Colonic mucosa (tissue), 4 donors: ENCODE measurements at places on chromosomes 11 and 22. TPM values are rescaled to one million over a fixed set of nuclear protein-coding genes. Genes with fewer than 3 reads are reported as not detected.

Gene OR51I1
- not detected for total RNA-seq

DNA sequence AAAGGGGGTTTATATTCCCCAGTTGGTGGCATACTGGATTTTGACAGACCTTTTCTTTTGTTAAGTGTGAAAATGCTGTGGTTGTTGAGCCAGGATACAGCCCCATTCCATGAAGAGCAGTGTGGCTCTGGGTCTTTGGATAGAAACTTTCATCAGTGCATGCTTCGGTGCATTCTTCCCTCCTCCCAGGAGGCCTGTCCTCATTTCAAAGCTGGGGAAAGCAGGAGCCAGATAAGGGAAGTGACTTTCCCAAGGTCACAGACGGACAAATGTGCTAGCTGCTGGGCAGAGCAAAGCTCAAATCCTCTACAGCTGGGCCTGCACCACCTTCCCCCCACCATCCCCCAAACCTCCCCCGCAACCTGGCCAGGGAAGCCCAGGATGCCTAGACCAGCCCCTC is 184.5 kb upstream of the NTM start:
- H3K27ac ChIP-seq, result no peak overlapping the region
- no peaks in the 10 kb centered on the region for H3K4me1 ChIP-seq
- DNase-seq, result no peak
- no peaks in the 10 kb centered on the region for H3K36me3 ChIP-seq
- H3K27me3 ChIP-seq, result no peaks in the 10 kb centered on the region
- H3K4me3 ChIP-seq, result no peak overlapping the region

GRCh38 chr11:117851106-117851505 is 25.4 kb downstream of the FXYD6 start:
- H3K4me3 ChIP-seq, result no peak overlapping the region
- H3K4me1 ChIP-seq, result no peaks in the 10 kb centered on the region
- no peak overlapping the region for H3K27ac ChIP-seq
- H3K27me3 ChIP-seq, result no peaks in the 10 kb centered on the region

GRCh38 chr22:46395145-46395544 is 59.6 kb downstream of the TRMU start:
- no peak for DNase-seq
- no peak overlapping the region for H3K27ac ChIP-seq
- H3K4me1 ChIP-seq, result no peaks in the 10 kb centered on the region
- no peaks in the 10 kb centered on the region for H3K27me3 ChIP-seq

DNA sequence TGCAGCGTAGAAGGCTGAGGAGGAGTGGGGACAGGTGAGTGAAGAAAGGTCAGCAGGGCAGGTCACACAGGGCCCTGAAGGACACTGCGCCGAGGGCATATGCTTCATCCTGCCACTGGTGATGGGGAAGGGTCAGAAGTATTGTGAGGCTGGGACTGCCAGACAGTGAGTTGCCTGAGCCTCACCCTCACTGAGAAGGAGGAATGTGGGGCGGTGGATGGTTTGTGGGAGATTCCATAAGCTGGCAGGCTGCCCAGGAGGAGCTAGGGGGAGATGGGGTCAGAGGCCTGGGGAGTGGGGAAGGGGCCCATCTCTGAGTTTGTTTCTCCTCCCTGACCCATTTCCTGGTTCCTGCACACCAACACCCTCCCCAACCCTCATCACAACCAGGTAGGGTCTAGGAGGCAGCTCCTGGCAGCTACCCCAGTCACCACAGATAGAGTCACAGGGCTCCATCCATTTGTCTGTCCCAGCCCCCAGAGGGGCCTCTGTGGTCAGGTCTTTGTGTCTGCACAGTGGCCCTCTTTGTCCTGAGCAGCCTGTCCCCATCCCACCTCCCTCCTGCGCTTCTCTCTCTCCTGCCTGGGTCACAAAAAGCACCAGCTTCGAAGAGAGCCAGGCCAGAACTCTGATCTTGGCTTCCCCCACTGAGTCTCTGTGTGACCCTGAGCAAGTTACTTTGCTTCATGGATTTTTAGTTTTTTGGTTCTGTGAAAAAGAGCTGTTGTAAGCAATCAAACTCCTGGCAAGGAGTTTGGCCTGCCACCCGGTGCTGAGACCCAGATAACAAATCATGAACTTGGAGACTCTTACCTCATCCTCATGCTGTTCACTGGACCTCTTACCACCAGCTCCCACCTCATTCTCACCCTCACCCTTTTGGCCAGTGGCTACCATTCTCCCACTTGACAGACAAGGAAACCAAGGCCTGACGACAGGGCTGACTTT is 4.6 kb upstream of the P2RY2 start:
- no peaks in the 10 kb centered on the region for H3K36me3 ChIP-seq
- no peak for DNase-seq
- no peaks in the 10 kb centered on the region for H3K27me3 ChIP-seq
- H3K27ac ChIP-seq, result no peak overlapping the region

DNA sequence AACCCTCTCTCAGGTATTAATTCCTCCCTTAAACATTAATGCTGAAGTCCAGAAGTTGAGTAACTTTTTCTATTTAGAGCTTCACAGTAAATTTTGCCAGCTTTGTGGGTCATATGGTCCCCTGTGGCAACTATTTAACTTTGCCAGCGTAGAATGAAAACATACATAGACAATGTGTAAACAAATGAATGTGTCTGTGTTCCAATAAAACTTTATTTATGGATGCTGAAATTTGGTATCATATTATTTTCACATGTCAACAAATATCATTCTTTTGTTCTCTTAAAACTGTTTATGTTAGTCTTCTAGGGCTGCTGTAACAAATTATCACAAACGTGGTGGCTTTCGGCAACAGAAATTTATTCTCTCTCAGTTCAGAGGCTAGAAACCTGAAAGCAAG is 85.1 kb downstream of the TMEM135 start:
- H3K4me3 ChIP-seq, result no peak overlapping the region
- H3K27me3 ChIP-seq, result no peaks in the 10 kb centered on the region
- no peaks in the 10 kb centered on the region for H3K36me3 ChIP-seq
- DNase-seq, result no peak
